ENCODE measurements at places on chromosomes 11 and 22.

DNA sequence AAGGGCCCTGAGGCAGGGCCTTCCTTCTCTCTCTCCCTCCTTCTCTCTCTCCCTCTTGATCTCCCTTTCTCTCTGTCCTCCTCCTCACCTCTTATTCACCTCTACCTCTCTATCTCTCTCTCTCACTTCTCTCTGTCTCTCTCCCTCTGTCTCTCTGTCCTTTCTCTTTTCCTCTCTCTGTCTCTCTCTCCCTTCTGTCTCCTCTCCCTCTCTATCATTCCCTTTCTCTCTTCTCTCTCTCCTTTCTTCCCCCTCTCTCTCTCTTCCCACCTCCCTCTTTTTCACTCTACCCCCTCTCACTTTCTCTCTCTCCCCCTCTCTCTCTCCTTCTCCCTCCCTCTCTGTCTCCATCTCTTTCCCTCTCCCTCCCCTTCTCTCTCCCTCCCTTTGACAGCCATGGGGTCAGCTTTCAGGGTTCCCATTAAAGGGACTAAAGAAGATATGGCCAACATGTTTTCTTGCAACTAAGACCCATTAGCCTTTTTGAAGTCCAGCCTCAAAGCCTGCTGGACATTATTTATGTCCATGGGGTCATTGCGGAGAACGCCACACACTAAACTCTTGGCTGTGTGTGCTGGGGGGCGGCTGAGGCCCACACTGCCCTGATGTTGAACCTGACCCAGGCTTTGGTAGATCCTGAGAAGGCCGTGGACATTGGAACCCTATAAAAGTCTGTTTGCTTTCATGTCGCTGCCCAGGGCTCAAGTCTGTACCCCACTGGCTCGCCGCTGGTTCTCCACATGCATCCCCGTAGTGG is 15.0 kb downstream of the ANO1 start:
- no peak for DNase-seq

GRCh38 chr11:65366340-65366773 is 11.8 kb downstream of the TIGD3 start:
- no peak for DNase-seq

GRCh38 chr11:27573024-27573423 is 66.5 kb upstream of the LIN7C start:
- DNase-seq, result no peak

- peak; percentile 1 for DNase-seq
These were observed 1260.4 kb upstream of the RAG2 start for GRCh38 chr11:37858398-37858797.

- DNase-seq, result no peak
These were observed 9.5 kb upstream of the CBX6 start for GRCh38 chr22:38881464-38881871.

DNA sequence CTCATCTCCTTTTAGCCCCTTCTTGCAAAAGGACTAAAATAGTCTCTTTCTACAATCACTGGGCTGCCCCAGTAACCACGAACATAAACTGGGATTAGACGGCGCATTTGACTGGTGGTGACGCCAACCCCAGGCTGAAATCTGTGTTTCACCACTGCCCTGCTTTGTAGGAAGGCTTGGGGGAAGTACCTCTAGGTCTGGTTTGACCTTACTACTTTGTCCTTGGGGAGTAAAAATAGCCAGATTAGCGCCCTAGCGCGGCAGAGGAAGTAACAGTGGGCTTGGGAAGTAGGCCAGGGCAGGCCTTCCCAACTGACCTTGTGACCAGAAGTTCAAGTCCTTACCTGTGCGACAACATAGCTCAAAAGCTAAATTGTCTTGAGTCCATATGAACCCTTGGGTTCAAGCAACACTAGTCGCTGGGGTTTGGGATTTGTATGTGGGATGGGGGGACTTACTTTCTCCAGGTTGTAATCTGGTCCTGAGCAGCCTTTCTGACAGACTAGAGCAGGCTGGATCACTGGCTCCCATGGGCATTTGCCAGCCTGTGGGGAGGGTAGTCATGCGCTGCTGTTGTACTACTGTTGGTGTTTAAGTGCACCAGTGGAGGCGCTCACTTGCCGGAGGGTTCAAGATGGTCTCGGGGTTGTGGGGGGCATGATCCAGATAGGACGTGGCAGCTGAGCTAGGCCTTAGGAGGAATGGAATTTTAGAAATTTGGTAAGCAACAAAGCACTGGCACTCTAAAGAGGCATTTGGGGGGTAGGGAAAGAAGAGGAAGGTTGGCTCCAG is 953 bp upstream of the PACS1 start:
- DNase-seq, result peak; percentile 73

DNA sequence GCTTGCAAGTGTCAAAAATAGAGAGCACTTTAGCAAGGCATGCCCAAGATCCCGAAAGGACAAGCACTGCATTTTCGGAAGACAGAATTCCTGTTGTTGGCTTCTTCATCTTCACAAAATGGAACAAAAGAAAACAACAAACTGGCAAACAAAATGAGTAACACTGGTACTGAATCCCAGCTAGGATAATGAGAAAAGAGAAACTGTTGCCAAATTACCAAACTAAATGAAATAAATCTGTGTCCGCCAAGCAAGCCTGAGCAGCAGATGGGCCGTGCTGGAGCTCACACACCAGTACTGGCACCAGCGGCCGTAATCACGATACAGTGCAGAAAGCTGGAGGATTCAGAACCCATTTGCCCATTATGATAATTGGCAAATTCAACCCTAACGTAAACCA is 30.6 kb downstream of the TUB start:
- DNase-seq, result no peak

DNA sequence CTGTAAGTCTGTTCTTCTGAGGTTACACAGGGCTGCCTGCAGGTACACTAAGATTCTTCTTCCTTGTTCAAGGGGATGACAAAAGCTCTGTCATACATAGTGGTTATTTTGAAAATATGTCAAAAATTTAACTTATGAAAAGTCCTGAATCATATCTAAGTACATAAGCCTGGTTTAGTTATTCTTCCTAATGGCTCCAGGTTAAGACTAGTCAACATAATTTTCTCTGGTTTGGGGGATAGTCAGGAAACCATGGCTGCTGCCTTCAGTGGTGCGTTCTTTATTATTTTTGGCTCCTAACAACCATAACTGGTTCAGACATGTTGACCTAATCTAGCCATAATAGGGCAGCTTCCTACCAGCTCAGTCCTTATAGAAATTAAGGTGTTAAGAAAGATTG is 257.4 kb upstream of the DDI1 start:
- DNase-seq, result no peak

DNA sequence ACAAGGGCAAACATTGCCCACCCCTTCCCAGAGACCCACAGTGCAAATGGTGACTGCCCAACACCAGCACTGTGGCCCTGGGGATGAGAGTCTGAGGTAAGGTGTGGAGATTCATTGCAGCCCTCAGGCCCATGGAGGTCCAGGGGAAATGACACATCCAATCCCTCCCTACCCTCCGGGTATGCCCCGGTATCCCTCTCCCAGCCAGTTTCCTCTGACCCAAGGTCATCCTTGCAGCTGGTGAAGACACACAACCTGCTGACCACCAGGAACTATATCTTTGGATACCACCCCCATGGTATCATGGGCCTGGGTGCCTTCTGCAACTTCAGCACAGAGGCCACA is 18.9 kb upstream of the UVRAG start:
- DNase-seq, result no peak

DNA sequence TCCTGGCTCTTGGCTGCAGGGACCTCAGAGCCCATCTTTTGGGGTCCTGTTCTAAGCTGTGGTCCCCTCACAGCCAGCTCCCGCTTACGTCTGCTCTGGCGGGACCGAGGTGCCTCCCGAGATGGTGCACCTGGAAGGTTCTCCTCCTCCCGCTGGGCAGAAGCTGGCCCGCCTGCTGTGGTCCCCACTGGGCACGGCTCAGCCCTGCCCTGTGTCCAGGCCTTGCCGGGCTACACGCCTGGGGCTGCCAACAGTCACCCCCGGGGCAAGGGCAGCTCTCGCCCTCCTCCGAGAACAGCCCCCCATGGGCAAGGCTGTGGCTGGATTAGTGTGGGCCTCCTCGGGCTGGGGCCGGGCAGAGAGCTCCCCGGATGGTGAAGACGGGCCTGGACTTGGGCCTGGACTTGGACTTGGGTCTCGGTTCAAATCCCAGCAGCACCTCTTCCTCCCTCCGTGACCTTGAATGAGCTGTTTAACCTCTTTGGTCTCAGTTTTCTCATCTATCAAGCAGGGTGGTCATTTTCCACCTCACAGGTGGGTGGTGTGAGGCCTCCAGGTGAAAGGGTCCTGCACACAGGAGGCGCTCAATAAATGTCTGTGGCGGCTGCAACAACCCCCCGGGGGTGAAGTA is 998 bp downstream of the BAIAP2L2 start:
- DNase-seq, result no peak

- DNase-seq, result no peak
These were observed 69.6 kb downstream of the PPP2R1B start for GRCh38 chr11:111696556-111696955.

DNA sequence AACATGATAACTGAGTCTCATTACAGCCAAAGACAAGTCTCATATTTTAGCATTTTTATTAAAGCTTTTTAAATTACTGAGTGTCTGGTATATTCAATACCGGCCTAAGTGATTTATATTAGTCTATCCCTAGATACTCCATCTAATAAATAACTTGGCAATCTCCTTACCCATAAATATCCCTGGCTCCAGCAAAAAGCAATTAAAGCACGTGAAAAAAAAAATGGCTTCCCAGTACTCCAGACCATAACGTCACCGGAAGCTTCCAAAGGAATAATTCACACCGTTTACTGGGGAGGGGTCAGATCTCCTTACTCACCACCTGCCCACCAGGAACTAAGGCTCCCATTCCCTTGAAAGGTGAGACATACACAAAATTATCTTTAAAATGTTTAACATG is 988.3 kb downstream of the OPCML start:
- no peak for DNase-seq

DNA sequence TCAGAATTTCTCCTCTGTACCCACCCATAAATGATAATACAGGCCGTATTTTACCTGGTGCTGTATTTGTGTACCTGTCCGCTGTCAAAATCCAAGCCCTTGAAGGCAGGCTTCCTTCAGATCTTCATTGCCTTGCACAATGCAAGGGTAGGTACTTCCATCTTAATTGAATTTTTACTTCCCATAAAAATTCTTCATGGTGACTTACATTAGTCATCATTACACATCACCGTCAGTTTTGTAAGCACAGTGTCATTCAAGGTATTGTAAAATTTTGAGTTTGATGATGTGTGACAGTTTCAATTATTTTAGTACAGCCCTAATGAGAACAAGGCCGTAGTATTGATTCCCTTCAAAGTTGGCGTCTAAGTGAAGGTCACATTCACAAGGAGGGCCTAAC is 770 bp upstream of the TSG101 start:
- peak; percentile 9 for DNase-seq

DNA sequence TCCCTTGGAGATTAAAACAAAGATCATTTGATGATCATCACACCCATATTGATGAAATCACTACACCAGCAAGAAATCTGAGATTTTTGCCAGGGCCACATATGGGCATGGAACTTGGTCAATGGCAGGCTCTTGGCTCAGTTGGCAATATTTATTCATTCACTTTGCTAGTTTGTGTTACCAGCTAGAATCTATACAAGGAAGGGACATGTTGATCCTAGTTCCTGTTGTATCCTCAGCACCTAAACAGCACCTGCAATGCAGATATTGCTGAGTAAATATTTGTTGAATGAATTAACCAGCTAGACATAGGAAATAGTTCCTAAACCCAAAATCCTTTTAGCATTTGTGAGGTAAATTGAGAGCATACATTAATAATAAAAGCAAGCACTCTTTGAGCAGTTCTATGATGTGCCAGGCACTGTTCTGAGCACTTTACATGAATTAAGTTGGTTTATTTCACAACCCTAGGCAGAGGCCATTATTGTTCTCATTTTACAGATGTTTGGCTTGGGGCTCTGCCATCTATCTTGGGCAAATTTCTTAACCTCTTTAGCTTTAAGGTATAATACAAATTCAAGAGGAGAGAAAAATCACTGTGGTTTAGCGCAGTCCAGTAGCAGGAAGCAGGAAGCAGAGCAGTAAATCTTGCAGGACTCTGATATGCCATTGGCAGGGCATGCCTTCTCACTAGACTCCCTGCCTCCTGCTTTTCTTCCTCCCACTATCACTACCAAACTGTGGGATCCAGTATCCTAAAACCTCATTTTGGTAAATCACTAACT is 1.6 kb downstream of the TRIM68 start:
- no peak for DNase-seq

DNA sequence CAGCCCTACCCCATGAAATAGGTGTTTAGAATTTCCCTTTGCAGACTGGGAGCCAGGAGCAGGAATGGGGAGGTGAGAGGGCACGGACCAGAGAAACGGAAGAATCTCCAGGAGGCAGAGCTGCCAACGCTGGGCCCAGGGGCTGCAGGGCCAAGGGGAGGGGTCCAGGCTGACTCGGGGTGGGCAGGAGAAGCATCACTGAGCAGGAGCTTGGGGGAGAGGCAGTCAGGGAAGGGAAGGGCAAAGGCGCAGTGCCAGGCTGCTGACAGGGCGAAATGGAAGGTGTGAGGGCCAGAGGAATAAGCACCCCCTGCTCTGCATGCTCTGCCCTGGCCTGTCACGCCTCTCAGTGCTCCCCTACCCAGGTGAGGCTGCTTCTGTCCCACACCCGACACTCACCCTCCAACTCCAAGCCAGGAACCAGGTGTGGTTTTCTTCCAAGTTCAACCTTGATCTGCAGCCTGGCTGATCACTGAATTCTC is 14.5 kb downstream of the LRRC32 start:
- DNase-seq, result no peak

GRCh38 chr22:35995772-35996171 is 32.9 kb downstream of the RBFOX2 start:
- DNase-seq, result peak; percentile 15

DNA sequence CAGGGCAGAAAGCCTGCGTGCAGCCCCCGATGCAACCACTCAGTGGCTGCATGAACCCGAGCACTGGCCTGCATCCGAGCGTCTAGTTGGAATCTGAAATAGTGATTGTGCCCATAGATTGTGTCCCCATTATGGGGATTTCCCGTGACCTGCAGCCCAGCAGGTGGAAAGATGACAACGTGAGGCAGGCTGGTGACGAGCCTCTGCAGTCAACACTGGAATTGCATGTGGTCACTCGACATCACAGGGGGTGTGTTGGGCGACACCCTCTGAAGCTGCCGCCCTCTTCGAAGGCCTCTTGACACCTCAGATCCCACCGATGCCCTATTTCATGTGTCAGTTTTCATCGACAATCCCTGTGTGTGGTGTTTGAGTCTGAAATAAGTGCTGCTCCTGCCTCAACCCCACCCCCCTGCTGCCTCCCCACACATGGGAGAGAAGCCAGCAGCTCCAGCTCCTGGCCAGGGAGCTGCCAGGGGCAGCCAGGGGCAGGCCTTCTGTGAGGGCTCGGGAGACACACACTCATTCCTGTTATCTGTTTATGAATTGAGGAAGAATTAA is 172.0 kb upstream of the B3GAT1 start:
- DNase-seq, result no peak

- DNase-seq, result no peak
These were observed 66.0 kb upstream of the CLTCL1 start for GRCh38 chr22:19357270-19358105.

DNA sequence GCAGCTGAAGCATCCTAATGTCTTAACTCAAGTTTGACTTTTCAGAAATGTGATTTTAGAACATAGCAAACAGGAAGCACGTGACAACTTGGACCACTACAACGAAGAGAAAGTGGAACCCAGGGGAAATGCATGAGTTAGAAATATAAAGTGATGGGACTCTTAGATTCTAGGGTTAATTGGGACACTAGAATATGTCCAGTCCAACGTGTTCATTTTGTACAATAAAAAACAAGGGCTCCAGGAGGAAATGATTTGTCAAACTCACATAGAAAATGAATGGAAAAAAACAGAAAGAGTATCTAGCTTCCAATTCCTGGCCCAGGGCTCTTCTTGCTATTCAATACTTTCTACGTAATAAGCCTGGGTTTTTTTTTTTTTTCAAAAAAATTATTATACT is 30.7 kb downstream of the TIMP3 start:
- DNase-seq, result no peak

Measured in H54 (cell line).